HEK293T (cell line): ENCODE measurements at places on chromosomes 5 and 9.

- no peak for DNase-seq
Measured at GRCh38 chr5:74401946-74402320, 238.6 kb downstream of the ENC1 start.

DNA sequence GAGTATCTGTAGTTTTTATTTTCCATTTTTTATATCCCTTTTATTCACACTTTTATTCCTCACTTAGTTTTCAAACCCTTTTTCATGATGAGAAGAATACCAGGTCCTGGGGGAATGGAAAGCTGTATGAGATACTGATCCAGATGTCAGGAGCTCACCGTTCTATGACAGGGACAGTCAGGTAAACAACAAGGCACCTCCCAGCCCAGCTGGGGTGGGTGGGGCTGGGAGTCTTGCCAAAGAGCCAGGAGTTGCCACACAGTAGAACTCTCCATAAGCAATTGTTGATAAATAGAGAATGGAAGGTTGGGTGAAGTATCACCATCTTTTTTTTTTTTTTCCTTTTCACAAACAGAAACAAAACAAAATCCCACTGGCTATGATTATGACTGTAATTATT lies 225.8 kb downstream of the NSG2 start:
- DNase-seq, result no peak

DNA sequence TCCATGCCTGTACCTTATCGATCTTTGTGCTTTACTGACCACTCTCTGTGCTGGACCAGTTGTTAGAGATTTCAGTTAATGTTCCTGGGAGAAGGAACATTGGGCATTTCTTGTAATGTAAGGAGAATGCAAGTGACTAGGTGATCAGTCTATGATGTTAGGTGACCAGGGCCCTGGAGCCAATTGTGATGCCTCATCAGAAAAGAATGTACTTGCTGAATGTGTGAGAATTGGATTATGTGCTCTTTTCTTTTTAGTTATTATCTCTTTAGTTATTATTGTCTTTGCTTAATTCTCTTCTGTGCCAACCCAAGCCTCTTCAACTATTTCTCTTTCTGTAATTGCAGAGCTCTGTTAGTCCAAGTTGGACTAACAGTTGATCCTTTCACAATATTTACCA lies 92.9 kb downstream of the LRRC70 start:
- no peak for DNase-seq

- no peak for DNase-seq
Measured at GRCh38 chr5:158816011-158816696, 283.6 kb downstream of the EBF1 start.

DNA sequence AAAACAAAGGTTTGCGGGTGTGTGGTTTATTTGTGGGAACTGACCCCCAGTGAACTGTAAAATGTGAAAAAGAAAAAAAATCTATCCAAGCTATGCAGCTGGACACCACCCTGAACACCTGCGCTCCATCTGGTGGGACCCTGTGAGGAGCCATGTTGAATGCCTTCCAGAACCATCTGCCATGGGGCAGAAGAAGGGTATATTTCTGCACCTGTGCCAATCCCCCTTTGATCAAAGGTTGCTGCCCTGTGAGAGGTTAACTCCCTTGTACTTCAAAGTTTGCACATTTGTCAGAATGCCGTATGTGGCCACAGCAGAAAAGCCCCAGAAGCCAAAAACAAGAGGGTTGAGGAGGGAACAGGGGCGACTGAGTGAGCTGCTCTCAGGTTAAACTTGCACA lies 148.5 kb upstream of the ALDH1B1 start:
- DNase-seq, result no peak

GRCh38 chr5:64746446-64746845 lies 22.0 kb downstream of the SREK1IP1 start:
- DNase-seq, result no peak

DNA sequence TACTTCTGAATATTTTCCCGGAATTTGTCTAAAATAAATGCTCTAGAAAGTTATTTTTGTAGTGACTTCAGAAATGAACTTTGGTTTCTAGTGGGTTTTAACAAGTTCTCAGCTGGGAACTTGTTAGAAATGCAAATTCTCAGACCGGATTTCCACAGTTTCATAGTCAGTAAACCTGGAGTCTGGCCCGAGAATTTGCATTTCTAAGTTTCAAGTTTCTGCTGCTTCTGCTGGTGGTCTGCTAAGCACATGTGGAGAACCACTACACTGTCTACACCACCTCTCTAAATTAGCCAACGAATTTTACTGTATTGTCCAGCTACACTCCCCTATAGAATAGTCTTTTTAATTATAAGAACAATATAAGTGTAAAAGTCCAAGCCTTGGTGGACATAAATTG lies 208.0 kb downstream of the CHSY3 start:
- no peak for DNase-seq

GRCh38 chr9:16816011-16816410 lies 54.5 kb downstream of the BNC2 start:
- DNase-seq, result no peak

DNA sequence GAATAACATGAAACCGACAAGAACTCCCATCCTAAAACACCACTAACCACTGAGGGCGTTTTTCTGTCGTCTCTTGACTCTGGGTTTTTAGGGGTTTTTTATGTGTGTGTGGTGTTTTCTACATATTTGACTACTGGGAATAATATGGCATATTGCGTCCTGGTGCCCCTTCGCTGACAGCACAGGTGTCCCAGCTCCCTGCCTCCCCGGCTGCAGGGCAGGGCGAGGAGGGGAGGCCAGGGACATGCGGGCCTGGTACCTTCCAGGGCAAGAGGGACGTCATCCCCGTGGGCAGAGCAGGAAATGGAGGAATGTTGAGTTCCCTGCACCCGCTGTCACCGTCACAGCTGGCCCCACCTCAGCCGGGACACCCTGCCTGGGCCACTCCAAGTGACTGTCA lies 34.8 kb downstream of the VAV2 start:
- no peak for DNase-seq

DNA sequence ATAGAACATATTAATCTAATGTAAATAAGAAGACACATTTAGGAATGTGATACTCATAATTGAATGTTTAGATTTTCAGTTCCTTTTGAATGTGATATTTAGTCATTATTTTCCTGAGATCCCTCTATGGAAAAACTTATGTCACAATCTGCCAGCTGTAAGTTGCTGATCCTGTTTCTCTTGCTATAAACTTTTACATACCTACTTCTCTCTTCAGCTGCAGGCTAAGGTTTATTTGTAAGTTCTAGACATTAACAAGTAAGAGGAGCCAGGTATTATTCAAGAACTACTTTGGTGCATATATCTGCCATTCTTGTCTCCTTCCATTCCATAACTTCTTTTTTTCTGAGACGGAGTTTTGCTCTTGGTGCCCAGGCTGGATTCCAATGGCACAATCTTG lies 462.4 kb downstream of the PRR16 start:
- DNase-seq, result no peak

DNA sequence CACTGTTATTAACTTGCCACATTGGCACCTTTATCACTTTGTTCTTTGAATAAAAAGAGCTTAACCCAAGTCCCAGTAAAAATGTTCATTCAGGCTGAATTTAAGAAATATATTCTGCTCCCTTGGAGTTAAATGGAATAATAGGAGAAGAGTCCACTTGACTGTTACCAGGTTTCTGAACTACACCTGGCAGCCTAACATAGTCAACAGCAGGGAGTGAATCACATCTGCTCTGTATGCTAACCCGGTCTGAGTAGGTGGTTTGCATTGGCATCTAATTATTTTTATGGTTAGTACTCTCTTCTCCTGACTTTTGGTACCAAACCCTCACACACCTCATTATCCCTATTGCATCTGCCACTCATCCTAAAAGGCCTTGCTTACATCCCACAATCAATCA lies 86.7 kb downstream of the STK32A start:
- DNase-seq, result no peak

DNA sequence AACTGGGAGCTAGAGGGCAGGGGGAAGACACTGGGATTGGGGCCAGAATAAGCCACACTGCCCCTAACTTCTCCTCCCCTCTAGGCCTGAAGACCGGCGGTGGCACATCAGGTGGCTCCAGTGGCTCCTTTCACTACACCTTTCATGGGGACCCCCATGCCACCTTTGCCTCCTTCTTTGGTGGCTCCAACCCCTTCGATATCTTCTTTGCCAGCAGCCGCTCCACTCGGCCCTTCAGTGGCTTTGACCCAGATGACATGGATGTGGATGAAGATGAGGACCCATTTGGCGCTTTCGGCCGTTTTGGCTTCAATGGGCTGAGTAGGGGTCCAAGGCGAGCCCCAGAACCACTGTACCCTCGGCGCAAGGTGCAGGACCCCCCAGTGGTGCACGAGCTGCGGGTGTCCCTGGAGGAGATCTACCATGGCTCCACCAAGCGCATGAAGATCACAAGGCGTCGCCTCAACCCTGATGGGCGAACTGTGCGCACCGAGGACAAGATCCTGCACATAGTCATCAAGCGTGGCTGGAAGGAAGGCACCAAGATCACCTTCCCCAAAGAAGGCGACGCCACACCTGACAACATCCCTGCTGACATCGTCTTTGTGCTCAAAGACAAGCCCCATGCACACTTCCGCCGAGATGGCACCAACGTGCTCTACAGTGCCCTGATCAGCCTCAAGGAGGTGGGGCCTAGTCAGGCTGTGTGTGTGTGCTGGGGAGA lies 6.8 kb downstream of the DNAJB5 start:
- no peak for DNase-seq

DNA sequence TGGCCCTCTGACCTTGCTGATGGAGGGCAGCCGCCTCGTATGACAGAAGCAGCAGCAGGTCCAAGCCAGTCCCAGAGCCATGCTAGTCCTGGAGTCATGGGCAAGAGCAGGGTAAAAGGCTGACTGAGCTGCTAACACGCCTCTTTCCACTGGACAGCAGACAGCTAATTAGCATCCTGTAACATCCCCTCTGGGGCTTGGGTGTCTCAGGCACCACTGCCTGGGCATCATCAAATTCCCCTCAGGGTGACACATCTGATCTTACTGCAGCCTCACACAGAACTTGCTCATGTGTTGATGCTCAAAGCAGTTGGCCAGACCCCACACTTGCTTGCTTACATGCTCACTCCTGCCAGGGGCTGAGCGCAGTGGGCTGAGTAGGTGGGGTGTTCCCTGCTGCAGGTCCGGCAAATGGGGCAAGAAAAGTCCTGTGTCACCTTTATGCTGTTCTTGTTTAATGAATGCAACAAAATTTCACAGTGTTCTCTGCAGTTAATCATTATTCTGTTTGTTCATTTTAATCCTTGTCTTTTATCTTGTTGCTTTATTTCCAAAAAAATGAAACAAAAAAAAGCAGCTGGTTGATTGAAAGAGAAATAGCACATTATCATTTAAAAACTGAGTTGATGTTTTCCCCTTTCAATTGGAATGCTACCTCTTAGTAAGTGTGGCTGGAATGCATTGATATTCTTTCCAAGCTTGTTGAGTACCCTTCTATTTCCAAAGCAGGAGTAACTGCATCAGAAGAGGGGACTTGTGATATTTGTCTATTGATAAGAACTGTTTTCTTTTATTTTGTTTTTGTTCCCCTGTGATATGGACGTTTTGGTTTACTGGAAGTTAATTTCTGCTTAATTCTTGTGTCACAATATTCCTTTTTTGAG lies 254.1 kb downstream of the CDH18 start:
- DNase-seq, result no peak
